Right kidney (tissue), 9 donors: ENCODE measurements at places on chromosomes 16 and 17.

DNA sequence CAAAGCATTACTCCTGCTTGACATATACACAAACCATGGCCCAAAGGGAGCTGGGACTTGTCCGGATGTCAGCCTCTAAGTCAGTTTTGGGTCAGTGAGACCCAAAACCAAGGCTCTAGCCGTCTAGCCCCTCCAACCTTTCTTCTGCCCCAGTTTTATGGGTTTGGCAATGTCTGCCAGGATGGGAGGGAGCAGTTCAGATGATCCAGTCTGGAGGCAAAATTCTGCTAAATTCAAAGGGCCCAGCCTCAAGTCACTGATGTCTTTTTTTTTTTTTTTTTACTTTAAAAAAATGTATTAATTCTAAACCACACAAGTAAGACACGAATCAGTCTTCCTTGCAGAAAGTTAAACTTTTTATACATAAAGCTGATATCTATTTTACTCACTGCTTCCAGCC, 8.6 kb downstream of the NLRC5 start:
- no peak for DNase-seq

- no peak for DNase-seq
Observed at GRCh38 chr16:89352091-89352681, 134.7 kb downstream of the ZNF778 start.

- no peak for DNase-seq
Observed at GRCh38 chr16:81817789-81818567, 38.9 kb downstream of the PLCG2 start.

DNA sequence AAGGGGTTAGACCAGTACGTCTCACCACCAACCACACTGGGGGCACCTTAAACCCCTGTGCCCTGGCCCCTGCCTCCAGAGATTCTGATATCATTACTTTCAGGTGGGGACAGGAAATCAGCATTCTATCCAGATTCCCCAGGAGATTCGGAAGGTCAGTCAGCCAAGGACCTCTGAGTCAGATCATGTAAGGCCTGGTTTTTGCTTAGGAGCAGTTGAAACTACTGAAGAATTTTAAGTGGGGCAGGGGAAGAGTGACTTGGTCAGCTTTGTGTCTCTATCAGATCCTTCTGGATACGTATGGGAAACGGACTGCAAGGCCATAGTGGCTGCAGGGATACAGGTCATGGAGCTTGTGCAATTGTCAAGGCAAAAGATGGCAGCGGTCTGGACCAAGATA, 9.0 kb downstream of the EMP2 start:
- DNase-seq = no peak

- DNase-seq = no peak
Observed at GRCh38 chr17:62194401-62194800, 129.3 kb upstream of the MED13 start.

DNA sequence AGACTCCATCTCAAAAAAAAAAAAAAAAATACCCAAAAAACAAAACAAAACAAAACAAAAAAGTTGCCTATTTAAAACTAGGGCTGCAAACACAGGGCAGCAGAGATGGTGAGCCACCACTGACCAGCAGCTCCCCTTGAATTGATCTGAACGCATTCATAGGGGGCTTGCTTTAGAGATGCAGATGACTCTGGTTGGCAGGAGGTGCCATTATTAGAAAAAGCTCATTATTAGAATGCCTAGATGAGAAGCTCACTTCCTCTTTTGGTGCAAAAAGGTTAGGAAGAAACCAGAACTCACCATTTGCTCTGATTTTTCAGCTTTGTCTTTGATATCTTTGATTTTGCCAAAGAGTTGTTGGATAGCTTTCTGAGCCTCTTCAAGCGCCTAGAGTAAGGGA, 53.1 kb downstream of the VPS53 start:
- DNase-seq = no peak

GRCh38 chr17:74290340-74290739, 16.3 kb downstream of the DNAI2 start:
- no peak for DNase-seq

- no peak for DNase-seq
Observed at GRCh38 chr17:65742403-65743307, 181.2 kb upstream of the AXIN2 start.

DNA sequence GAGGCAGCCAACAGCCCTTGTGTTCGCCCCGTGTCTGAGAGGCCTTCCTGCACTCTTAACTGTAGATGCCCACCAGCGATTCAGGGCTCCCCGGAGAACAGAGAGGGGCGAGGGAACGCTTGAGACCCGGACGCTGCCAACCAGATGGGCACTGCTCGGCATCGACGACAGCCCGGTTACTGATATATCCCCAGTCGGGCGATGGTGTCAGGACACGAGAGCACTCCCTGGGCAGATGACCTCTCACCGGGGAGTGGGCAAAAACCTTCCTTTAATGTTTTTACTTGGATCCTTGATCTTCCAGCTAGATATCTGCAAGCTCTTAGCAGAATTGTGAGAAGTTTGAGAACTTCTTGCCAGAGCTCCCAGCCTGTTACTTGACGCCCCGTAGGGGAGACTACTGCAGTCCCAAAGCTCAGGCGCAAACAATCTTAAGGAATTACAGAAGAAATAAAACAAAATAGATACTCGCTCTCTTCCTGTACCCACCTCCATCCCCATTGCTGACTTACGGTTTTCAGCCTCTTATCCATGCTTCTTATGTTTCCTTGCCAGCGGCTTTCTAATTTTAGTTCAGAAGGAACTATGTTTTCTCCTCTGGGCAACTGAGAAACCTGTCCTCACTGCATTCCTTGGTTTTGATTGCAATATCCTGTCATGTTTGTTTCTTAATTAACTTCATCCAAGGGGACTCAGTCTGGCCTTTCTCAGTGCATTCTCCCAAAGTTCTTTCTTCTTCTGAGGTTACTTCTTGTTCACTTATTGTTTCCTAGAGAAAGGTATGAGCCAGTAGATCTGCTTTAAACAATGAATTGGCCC, 845 bp downstream of the SP2 start:
- DNase-seq = no peak

DNA sequence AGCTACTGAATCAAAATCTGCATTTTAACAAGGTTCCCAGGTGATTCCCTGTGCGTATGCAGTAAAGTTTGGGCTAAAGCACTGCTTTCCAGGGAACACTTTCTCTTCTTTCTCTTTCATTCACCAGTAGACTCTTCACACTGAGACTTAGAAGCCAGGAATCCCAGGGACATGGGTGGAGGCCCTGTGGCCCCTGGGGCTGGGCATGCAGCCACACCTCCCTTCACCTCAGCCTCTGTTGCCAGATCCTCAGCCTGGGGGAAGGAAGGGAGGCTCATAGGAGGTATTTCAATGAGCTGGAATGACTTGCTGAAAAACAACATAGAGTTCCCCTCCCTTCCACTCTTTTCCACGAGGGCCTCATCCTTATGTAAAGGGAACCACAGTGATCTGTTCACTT, 1.2 kb downstream of the G6PC3 start:
- no peak for DNase-seq
